Stimulated activated CD4-positive, alpha-beta T cell treated with anti-CD3 and anti-CD28 coated beads, Interleukin-1b, Interleukin-23, amount 100 ng/mL, for 24 hours (primary cell): ENCODE measurements at places on chromosomes 2 and 18.

DNA sequence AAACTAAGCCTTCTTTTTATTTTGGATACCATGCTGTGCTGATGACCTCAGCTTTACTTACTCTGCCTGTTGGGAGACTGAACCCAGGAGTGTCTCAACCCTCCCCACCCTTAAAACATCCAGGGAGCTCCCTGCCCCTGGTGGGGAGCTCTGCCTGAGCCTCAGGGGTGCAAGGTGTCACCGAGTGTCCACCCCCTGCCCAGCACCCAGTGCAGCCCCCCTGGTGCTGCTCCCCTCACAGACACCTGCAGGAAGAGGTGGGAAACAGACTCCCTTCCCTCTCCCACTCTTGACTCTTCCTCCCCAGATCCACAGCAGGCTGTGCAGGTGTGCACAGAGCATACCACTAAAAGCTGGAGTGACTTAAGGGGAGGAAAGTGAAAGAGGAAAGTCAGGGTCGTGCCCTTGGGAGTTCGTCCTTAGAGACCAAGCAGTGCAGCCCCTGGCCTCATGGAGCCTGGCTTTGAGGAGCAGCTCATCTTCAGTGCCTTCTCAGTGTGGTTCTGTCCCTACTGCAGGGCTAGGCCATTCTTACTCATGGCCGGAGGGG, 51.3 kb downstream of the MYO7B start:
- DNase-seq: no peak

DNA sequence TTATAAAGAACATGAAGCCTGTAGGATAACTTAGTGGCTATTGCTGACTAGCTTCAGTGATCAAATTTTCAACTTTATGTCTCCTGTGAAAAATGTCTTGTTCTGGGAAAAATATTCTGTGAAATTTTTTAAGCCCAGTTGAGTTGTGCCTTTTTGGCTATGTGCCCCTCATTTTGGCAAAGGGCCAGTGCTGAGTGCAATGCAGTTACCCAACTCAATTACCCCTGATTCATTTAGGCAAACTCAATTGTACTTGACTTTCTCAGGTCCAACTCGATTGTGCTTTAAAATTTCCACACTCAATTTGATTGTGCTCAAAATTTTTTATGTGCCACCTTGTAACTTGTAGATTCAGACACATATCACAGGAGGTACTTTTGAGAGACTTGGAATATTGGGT, 548.8 kb upstream of the NRP2 start:
- DNase-seq: no peak

- no peak for DNase-seq
These were observed 667.7 kb downstream of the SOCS6 start for GRCh38 chr18:70956554-70956953.

DNA sequence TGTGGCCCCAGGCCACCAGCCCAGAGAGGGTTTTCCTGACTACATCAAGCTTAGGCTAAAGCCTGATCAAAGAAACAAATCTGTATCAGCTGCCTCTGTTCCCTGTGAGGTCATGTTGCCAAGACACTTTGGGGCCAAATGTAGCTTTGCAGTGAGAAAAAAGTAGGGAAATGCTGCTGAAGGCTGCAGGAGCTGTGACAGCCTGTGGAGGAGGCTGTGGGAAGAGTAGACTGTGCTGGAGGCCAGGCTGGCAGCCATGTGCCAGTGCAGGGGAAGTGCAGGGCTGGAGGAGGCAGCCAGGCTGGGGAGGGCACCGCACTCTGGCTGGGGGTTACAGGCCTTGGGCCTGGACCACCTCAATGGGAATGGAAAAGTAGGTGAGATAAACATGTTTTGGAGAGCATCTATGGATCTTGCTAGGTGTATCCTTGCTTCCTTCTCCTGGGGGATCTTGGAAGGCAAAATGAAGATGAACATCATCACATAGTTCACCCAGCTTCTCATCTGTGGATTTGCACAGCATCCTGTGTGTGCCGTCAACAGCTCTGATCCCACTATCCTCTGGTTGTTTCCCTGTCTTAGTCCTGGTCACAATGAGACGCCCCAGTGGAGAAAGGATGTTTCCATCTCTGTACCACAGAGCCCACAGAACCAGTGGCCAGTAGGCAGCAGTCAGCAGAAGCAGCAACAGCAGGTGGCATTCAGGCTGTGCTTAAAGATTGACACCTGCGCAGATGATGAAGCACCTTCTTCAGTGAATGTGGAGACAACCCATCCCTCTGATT, 103.8 kb upstream of the COPS8 start:
- no peak for DNase-seq

GRCh38 chr2:98009887-98010760, 14.4 kb upstream of the TMEM131 start:
- DNase-seq: no peak

GRCh38 chr2:239049421-239050251, 201.8 kb downstream of the TWIST2 start:
- DNase-seq: no peak

- DNase-seq: no peak
These were observed 118.4 kb downstream of the TSN start for GRCh38 chr2:121873864-121874263.

GRCh38 chr2:7004636-7005035, 87.4 kb downstream of the RNF144A start:
- DNase-seq: no peak
